Keratinocyte (primary cell): ENCODE measurements at places on chromosomes 11 and 22.

- DNase-seq: no peak
Observed at GRCh38 chr22:31726692-31727091, 23.2 kb downstream of the PRR14L start.

DNA sequence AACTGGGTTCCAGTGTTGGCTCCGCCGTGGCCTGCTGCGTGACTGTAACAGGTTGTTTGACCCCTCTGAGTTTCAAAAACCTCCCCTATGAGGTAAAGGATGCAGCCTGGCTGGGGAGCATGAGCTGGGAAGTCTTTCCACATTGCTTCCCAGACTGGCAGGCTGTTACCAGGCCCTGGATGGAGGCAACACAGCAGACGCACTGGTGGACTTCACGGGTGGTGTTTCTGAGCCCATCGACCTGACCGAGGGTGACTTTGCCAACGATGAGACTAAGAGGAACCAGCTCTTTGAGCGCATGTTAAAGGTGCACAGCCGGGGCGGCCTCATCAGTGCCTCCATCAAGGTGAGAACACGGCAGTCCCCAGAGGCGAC, 11.4 kb downstream of the OMP start:
- no peak for DNase-seq

GRCh38 chr22:36162127-36163034, 1.8 kb upstream of the APOL3 start:
- DNase-seq: no peak

DNA sequence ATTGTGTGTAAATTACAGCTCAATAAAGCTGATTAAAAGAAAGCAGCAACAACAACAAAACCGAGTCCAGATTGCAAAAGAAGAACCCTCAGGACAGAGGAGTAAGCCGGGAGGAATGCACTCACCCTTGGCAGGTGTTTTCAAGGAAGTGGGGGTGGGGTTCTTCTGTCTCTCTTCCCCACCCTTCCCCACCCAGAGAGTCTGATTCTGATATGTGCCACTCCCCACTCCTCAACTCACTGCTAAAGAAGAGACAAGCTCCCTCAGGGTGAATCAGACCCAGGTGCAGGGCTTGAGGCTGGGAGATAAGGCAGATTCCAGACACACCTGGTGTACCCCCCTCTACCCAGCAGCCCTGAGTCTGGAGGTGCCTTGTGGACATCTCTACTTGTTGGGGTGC, 38.4 kb upstream of the PHF21A start:
- peak; percentile 97 for DNase-seq

- no peak for DNase-seq
Observed at GRCh38 chr11:110077831-110078325, 15.3 kb upstream of the ZC3H12C start.

GRCh38 chr11:15095736-15096228, 18.9 kb upstream of the INSC start:
- no peak for DNase-seq

GRCh38 chr22:33984656-33985285, 64.5 kb upstream of the LARGE1 start:
- no peak for DNase-seq

DNA sequence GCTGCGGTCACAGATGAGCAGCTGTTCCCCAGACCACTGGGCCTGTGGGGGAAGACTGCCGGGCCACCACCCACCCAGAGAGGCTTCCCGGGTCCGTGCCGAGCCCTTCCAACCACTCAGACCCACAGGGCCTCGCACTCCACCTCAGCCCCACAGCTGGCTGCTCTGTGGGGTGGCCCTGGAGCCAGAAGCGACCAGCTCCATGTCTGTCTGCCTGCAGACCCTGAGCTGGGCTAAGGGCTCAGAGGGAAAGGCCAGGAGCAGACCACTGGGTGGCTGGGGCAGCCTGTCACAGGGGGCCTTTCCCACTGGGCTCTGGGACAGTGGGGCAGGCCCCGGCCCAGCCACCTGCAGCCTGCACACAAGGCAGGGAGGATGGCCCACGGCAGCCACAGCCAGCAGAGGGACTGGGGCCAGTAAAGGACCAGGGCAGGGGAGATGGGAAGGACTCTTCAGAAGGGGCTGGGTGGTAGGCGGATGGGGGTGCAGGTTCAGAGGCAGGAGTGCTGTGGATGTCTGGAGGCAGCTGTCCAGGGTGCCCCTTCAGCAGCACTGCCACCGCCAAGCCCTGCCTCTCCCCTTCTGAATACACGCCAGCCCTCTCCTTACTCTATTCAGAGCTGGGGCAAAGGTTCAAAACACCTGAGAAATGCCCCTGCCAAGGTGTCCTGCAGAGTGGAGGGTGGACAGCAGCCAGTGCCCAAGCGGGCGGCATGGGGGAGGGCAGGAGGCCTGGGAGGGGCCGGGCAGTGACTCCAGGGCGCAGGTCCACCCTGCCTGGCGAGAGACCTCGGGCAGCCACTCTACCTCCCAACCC, 32.2 kb downstream of the GNB1L start:
- DNase-seq: no peak

GRCh38 chr11:105181100-105181499, 41.5 kb upstream of the CARD18 start:
- DNase-seq: no peak

GRCh38 chr11:74371269-74372052, 26.8 kb downstream of the PGM2L1 start:
- DNase-seq: peak; percentile 13

GRCh38 chr11:118434553-118435289, 1.6 kb upstream of the KMT2A start:
- no peak for DNase-seq

DNA sequence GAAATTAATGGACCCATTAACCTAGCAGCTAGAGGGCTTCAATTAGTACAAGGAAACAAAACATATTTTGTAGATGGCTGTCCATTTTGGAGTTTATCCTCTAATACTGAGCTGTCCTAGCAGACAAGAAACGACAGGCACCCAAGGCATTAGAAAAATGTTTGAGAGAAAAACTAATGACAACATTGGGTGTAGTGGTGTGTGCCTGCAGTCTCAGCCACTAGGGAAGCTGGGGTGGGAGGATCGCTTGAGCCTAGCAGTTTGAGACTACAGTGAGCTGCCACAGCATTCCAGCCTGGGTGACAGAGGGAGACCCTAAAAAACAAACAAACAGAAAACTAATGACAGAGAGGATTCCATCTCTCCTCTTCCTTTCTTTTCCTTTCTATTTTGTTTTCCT, 1.5 kb downstream of the A4GALT start:
- DNase-seq: no peak

GRCh38 chr22:39250838-39251237, 6.1 kb upstream of the PDGFB start:
- DNase-seq: no peak

DNA sequence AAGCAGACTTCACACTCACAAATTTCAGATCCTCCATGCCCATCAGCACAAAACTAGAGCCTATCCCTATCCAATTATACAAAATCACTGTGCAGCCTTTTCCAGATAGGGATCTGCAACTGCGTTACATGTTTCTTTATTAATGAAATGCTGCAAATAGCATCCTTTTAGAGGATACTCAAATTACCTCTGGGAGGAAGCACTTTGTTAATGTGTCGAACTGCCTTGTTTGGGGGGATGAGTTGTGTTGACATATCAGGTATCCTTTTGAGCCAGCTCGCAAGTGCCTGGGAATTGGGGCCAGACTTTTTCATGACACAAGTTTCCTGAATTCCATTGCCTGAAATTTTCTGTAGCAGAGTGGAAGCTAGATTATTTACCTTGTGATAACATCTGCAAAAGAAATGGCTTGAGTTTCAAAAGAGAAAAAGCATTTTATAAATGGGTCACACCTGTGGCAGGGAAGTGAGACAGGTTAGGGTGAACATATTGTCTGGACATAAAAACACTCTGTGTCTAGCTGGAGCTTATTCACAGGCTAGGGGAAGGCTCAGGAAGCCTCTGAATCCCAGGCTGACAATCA, 299.1 kb upstream of the MTNR1B start:
- no peak for DNase-seq

DNA sequence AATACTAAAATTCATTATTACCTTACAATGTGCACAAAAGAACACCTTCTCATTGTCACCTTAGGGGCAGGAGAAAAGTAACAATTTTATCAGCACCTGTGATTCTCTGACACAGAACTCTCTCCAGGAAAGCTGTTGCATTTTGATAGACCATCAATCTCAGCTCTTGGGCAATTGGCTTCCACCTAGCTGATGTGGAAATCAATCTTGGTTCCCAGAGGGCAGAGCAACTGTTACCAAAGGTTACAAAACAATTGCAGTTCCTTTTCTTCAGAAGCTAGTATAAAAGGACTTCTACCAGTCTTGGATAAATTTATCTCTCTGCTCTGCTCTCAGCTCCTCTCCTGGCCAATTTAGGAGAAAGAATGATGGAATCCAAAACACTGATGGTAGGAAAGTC, 157.8 kb upstream of the DDI1 start:
- no peak for DNase-seq

GRCh38 chr22:47130883-47131631, 368.6 kb downstream of the TBC1D22A start:
- no peak for DNase-seq

DNA sequence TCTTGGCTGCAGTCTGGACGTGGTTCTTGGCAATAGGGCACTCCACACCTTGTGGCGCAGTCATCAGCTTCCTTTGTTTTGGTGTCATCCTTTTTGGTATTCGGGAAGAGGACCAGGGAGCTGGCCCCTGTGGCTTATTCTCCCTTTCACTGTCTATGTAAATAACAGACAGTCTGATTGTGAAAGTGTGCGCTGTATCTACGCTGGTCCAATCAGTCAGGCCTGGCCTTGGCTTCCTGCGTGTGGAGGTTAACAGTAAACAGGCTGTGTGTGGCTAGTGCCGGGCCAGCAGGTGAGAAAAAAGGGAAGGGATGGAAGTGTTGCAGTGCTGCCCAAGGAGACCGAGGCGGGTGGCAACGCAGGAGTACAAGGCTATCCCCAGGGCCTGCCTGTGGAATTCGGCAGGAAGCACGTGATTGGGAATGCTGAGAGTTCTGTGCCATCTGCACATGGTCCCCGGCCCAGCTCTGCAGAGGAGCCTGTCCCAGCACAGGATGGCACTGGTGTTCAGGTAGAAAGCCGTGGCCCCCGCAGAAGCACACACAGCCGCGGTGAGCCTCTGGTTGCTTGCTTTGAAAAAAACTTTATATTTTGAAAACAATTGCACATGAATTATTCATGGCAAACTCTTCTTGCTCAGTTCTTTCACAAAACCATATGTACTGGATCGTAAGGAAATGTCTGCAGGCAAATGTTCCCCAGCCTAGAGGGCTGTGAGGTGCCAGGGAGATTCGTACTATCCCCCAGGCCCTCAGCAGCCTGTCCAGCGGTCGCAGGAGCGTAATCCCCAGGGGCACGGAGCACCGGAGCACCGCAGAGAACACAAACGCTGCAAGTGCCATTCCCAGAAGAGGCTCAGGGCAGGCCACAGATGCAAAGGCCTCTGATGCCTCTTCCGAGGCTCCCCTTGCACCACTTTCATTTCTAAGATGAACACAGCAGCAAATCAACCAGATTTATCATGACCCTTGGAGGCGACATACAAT, 174.5 kb downstream of the EFCAB6 start:
- no peak for DNase-seq

DNA sequence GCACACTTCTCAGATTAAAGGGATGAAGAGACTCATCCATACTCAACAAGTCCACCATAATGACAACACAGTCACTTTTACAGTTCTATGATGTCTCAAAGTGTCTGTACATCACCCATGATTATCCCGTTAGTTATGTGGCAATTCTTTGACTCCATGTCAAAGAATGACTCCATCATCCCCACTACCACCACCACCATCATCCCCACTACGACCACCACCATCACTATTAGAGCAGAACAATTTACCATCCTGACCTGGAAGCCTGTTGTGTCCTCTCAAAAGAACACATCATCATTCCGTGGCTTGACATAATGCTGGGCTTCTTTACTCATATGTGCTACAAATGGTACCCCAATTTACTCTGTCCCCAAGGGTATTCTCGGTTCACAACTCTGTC, 13.7 kb downstream of the PRR5L start:
- DNase-seq: no peak

DNA sequence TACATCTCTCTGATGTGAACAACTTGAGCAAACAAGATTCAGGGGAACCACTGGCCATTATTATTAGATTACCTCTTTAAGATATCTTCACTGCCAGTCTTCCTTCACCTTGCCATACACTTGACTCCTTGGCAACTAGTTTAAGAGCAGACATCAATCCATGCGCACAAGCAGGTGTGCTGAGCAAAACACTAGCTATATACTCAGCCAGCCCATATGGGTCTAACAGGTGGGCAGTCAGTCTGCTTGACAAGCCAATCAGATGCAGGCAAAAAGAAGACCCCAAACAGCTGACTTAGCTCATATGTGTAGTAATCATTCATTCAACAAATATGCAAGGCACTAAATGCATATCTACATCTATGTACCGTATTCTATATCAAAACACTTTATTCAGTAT, 101.2 kb downstream of the SIK3 start:
- DNase-seq: no peak

- DNase-seq: no peak
Observed at GRCh38 chr22:25928038-25928437, 186.1 kb downstream of the MYO18B start.
